HS-5 (cell line): ENCODE measurements at places on chromosomes 2 and 18.

GRCh38 chr2:113877711-113878598, 11.9 kb upstream of the ACTR3 start:
- DNase-seq: no peak

GRCh38 chr18:26806224-26806623, 59.3 kb downstream of the AQP4 start:
- DNase-seq: no peak

DNA sequence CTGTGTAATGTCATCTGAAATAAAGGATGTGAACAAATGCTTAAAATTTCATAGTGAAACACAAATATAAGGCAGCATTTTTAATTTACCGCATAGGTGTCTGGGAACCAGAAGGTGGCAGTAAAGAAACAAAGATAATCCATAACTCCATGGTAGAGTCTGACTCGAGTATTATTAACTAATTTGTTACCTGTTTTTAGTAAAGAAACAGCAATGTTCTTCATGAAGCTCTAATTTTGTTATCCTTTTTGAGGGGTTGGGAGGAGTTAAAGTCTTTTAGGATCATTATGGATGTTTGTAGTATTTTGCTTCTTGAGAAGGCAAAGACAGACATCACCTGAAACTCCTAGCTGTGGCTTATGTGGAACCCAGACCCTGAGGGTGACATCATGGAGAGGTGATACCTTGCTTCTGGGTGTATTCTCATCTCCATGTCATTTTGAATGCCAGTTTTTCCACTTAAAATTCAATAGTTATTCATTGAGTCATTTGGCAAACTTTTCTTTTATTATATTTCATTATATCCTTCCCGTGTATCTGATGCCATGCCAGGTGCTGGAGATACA, 286.2 kb upstream of the EPAS1 start:
- DNase-seq: no peak

- no peak for DNase-seq
Observed at GRCh38 chr2:208657468-208657867, 250.9 kb downstream of the PTH2R start.

- DNase-seq: no peak
Observed at GRCh38 chr18:58605027-58606020, 23.6 kb downstream of the ALPK2 start.

GRCh38 chr2:184125867-184126266, 472.5 kb upstream of the ZNF804A start:
- no peak for DNase-seq

GRCh38 chr18:40041951-40042350, 1913.1 kb upstream of the PIK3C3 start:
- DNase-seq: no peak

- DNase-seq: no peak
Observed at GRCh38 chr2:32895424-32895823, 51.3 kb upstream of the LTBP1 start.

DNA sequence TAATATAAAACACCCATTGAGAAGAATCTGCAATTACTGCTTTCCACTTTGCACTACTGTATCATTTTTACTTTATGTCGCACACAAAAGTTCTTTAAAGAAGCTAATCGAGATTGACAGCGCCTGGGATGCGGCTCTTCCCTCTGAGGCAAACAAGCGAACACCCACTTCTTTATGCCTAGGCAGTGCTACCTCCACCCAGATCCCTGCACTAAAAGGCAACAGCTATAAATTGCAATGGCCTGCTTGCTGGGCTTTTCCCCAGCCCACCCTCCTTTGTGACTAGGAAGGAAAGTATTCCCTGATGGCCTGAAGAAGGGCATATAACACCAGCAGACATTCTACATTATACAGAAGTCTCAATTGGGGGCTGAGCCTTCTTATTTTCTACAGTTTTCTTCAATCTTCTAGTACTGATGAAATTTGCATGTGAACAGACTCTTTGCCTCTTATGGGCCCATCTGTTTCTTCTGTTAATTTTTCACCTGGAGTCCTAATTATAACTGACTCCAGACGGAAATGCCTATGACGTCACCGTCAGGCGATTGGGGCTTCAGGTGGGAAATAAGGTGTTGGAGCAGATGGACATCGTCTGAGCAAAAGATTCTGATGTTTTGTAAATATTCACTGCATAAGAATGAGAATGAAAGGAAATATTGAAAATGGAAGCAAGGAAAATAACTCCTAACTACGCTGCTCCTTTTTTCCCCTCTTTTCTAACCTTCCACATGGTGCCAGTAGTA, 138.9 kb upstream of the DCC start:
- DNase-seq: no peak

DNA sequence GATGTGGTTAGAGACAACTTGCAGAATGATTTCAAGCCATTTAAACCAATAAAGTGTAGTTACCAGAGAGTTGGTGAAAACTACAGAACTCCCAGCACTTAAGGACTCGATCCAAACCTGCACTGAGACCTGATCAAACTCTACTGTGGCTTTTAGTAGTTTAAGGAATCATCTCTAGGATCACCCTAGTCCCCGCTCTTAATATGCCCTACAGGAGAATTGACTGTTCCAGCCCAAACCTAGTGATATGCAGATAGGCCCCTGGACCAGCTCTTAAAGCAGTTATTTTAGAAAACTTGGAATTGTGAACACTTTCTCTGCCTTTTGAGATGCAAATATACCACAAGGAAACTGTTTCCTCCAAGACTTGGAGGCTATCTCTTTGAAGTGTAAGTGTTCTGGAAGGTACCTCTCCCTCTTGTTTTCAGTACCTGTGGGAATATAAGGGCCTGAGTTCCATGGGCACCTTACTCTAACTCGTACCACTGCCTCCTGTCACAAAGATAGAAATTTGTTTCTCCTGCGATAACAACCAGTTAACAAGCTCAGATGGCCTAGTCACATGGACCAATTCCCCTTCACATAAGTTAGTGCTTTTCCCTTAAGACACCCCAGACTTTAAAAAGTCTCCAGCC, 1367.2 kb upstream of the SLC39A10 start:
- no peak for DNase-seq

- no peak for DNase-seq
Observed at GRCh38 chr2:225173909-225174308, 131.6 kb upstream of the DOCK10 start.

GRCh38 chr2:105615305-105615704, 129.4 kb upstream of the NCK2 start:
- no peak for DNase-seq

DNA sequence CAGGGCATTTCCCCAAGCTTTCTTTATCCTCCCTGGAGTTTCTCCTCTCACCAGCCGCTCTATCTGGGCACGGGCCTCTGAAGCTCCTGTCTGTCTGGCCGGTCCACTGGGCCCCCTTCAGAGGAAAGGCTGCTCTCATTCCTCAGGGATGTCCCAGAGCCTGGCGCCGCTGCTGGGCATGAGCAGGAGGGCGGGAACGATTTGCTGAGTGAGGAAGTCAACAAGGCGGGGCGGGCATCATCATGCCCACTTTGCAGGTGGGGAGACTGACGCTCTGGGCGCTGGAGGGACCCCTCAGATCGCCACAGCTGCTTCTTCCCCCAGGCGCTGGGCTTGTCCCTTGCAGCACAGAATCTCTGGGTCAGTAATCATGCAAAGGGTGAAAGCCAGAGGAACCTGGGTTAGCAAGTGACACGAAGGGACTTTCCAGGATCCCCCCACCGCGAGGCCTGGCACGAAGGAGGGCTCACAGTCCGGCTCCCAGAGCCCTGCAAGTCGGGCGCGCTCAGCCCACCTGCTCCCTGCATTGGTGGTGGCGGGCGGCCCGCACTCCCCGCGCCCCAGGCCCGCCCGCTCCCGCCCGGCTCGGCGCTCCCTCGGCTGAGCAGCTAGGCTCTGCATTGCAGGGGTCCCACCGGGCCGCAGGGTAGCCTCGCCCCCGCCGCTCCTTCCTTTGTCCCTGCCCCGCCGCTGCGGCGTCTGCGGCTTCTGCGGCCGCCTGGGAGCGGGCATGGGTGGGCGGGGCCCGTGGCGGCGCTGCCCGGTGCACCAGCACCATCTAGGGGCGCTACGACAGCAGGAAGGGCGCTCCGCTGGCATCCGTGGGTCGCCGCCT, 157.8 kb downstream of the CYRIA start:
- DNase-seq: no peak

- DNase-seq: no peak
Observed at GRCh38 chr2:204159526-204159925, 223.0 kb downstream of the ICOS start.

GRCh38 chr2:134875309-134875708, 36.9 kb downstream of the ACMSD start:
- DNase-seq: peak; percentile 10

DNA sequence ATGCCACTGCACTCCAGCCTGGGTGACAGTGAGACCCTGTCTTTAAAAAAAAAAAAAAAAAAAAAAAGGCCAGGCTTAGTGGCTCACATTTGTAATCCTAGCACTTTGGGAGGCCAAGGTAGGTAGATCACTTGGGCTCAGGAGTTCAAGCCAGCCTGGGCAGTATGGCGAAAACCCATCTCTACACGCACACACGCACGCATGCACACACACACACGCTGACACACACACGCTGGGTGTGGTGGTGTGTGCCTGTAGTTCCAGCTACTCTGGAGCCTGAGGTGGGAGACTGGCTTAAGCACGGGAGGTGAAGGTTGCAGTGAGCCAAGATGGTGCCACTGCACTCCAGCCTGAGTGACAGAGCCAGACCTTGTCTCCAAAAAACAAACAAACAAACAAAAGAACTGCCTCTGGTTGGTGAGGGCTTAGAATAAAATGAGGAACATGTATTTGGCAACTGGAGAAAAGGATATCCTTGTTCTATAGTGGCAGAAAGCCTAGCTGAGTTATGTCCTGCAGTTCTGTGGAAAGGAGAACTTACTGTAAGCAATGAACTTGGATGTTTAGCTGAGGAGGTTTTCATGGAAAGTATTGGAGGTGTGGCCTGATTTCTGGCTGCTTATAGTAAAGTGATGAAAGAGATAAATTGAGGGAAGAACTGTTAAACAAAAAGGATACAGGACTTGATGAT, 34.0 kb downstream of the HAT1 start:
- DNase-seq: no peak

GRCh38 chr2:75134860-75135259, 64.5 kb downstream of the TACR1 start:
- DNase-seq: no peak

DNA sequence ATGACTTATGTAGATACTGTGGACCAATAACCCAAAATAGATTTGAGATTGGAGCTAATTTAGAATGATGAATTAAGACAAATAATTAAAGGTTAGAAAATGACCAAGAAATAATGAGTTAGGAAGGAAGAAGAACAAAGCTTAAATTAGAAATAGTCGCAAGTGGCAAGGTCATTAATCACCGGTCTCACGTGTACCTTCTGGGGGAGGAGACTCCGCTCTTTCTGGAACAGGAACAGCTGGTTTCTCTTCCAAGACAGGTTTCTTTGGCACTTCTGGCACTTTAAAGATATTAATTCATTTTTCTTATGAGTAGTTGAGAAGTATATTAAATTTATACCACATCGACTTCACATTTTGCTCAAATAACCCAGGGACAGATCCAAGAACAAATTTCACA, 156.7 kb downstream of the TTN start:
- DNase-seq: no peak

DNA sequence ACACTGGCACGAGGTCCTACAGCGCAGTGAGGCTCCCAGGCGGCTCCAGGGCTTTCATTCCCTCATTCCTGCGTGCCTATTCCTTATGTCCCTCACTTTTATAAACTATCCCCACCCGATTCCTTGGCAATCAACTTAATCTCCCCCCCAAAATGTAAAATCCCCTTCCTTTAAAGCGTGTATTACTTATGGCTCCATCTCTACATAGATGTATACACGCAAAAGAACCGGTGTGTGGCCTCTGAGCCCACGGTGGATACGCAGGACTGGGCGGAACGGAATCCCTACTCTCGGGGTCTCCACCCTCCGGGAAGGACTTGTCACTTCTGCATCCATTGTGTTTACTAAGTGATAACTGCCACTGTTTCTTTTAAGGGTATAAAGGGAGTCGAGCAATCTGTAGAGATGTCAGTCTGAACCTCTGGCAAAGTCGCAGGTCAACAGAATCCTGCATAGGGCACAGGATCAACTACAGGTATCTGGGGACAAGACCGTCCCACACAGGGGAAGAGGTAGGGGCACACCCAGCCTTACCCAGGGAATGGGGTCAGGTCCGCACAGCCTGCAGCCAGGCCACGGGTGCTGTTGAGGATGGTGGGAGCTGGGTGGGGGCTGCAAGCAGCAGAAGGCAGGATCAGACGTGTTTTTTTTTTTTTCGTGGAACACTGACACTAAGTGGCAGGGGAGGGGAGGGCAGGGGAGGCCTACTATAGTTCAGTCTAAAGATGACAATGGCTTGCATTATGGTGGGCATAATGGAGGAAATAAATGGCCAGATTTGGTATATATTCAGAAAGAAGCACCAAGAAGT, 42.1 kb downstream of the HDLBP start:
- DNase-seq: no peak

DNA sequence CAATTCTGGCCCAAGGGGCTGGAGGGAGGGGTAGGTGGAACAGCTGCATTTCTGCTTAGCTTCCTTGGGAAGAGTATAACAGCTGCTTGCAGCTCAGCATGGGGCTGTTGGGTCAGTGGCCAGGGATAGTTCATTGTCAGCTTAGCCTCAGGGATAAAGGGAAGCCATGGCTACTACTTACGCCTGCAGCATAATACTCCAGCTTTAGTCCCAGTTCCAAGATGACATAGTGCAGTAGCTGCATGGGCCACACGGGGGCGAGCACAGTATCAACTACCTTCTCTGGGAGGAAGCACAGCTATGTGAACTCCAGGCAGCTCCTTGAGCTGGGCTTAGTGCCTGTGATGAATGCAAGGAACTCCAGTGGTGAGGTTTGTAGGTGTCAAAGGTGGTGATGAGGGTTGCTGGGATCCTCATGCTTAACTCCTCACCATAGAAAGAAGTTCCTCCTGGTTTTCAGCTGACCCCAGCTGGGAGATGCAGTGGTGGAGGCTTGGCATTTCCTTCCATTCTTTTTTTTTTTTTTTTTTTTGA, 35.4 kb upstream of the RHOB start:
- peak; percentile 49 for DNase-seq

GRCh38 chr2:213015387-213016165, 135.8 kb downstream of the IKZF2 start:
- DNase-seq: no peak

- DNase-seq: no peak
Observed at GRCh38 chr2:64760128-64760527, 106.4 kb upstream of the SERTAD2 start.

- DNase-seq: no peak
Observed at GRCh38 chr18:31243740-31244512, 74.0 kb upstream of the DSG1 start.
